ENCODE measurements at places on chromosomes 13 and 19.

GRCh38 chr13:72504131-72504841 is 223.1 kb downstream of the MZT1 start:
- no peak for DNase-seq

DNA sequence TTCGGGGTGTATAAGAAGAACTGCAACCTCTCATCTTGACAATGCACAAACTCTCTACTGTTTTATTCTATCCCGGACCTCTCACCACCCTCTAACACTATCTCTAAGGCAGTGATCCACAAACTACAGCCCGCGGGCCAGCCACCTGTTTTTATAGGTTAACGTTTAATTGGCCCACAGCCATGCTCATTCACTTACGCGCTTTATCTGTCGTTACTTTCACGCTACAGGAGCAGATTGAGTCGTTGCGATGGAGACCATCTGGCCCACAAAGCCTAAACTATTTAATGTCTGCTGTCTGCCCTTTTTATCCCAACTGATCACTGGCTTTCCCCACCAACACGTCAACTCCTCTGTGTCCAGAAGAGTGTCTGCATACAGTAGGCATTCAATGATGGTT is 158.9 kb downstream of the CACNA1A start:
- DNase-seq = no peak

GRCh38 chr13:113978741-113979481 is 5.0 kb upstream of the C13orf46 start:
- DNase-seq = no peak

DNA sequence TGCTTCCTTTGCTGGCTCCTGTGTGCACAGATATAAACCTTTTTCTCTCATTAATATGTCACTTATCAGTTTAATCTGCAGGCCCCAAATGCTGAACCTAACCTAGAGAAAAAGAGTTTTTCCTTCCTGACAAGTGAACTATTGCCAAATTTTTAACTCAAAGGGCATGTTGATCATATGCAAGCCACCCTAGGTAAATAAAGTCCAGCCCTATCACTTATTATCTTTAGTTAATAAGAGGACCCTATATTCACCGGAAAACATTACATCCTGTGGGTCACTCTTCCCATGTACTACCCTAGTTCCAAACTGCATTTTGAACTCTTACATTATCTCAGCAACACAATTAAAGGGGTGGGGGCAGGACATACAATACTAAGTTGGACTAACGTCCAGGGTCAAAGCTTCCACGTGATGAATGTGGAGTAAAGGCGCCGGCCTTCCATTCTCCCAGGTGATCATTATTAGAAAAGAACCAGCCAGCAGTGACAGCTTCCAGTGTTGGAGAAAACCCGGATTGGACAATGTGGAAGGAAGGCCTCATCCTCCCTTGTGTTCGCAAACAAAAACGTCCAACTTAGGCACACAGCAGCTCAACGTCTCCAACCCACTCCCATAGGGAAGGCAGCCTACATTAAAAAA is 86.6 kb downstream of the STK24 start:
- no peak for DNase-seq

DNA sequence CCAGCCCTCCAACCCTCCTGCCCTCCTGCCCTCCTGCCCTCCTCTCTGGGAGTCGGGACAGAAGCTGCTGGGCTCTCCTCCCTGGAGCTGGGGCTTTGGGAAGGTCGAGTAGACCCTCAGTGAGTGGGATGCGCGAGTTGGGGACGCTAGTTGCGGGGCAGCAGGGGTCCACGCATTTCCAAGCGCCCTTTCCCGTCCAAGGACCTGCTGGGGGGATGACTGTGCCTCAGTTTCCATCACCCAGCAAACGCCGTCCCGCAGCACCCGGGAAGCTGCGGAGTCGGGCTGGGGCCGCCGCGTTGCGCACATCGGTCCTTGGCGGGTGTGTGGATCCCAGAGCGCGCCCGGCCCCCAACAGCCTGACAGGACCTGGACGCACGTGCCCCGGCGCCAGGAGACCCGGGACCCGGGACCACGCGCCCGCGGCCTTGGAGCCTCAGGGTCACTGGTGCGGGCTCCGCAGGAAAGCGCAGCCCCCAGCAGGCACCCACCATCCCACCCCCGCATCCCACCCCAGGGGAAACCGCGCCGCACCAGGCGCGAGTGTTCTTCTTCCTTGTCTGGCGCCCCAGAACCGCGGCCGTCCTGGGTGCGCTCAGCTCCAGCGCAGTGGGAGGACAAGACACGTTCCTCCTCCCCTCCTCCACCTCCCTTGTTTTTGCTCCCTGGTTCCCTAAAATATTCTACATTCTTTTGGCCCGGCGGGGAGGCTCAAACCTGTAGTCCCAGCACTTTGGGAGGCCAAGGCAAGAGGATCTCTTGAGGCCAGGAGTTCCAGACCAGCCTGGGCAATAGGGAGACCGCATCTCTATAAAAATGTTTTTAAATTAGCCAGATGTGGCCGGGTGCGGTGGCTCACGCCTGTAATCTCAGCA is 9.2 kb downstream of the ONECUT3 start:
- DNase-seq = no peak

DNA sequence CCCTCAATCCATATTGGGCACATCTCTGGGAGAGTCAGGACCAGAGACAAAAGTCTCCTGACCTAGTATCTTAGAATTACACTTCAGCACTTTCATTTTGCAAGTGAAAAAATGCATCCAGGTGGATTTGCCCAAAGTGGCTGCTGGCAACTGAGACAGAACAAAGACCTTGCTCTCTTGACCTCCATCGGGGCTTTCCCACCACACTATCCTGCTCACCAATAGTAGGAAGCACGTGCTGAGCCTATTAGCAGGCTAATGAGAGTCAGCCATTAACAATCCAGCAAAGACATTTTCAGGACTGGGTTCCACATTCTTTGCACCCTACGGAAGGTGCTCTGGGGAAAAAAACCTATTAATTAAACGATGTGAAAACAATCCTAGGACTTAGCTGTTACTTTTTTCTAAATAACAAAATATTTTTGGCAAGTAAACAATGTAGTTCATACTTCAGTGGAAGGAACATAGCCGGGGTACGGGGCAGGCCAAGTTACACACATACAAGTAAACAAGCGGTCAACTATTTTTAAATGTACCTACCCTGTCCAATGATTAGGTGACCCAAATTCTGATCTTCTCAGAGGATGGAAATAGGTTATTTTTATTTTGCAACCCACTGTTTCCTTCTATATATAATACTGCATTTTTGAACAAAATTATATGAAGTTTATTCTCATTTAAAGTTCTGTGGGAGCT is 78.6 kb downstream of the CDADC1 start:
- DNase-seq = no peak

DNA sequence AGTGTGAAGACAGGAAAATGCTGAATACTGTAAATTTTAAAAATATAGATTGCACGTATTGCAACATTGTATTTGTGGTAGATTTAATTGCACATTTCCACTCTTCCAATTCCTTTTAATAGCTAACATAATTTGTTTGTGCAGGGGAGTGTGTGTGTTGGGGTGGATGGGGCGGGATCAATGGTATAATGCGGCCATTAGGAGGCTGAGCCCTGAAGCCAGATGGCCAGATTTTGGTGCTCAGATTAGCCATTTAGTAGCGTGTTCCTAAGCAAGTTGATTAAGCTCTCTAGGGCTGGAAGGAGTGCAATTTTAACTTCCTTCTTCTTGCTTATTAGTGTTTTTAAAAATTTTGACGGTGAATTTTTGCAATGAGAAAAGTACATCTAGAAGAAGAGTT is 5.8 kb downstream of the OXGR1 start:
- no peak for DNase-seq

Data from MV-4-11 (cell line).